ENCODE measurements at places on chromosomes 6 and 20.

GRCh38 chr6:40312213-40313015 lies 274.8 kb downstream of the LRFN2 start:
- no peak for DNase-seq

DNA sequence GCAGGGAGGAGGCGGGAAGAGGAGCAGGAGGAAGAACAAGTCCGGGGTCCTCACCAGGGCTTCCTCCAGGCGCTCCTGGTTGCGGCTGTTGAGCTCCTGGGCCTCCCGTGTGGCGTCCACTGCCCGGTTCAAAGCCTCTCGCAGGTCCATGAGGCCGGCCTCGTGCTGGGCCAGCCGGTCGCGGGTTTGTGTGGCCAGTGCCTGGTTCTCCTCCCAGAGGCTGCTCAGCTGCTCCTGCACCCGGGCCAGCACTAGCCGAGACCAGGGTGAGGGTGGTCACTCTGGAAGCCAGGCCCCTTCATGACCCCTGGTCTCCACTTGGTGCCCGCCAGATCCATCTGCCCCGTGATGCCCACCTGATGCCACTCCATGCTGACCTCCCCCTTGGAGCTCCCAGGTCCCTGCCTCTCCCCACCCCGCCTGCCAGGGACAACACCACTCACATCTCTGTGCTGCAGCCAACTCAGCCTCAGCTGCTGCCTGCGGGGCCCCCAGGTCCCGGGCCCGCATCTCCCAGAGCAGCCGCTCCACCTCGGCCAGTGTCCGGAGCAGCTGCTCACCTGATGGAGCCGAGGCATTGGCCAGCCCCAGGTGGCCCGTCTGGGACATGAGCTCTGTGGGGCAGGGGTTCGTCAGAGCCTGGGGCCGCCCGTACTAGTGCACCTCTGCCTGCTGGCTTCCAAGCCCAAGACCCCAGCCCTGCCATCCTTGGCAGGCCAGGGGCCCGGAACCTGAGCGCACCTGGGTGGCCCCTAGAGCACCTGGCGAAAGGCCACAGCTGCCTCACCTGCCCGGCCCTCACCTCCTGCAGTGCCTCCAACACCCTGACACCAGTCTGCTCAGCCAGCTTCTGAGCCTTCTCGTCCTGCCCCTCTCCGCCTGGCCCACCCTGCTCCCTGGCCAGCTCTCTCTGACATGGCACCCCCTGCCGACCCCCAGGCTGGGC lies 15.9 kb downstream of the ADRM1 start:
- no peak for DNase-seq

DNA sequence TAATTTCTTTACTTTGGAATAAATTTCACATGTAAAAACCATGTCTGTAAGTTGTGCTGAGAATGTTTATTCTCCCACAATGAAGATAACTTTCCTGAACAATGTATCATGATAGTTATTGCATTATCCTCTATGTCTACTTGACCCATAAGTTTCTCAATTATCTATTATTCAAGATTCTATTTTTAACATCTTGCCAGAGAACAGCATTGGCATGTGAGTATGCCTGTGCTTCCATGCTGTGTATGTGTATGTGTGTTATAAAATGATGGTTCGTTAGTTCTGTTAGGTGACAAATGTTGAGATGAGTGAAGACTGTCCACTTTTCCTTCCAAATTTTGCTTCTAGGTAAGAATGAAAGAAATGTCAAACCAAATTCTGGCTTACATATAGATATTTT lies 111.9 kb downstream of the EYA4 start:
- no peak for DNase-seq

DNA sequence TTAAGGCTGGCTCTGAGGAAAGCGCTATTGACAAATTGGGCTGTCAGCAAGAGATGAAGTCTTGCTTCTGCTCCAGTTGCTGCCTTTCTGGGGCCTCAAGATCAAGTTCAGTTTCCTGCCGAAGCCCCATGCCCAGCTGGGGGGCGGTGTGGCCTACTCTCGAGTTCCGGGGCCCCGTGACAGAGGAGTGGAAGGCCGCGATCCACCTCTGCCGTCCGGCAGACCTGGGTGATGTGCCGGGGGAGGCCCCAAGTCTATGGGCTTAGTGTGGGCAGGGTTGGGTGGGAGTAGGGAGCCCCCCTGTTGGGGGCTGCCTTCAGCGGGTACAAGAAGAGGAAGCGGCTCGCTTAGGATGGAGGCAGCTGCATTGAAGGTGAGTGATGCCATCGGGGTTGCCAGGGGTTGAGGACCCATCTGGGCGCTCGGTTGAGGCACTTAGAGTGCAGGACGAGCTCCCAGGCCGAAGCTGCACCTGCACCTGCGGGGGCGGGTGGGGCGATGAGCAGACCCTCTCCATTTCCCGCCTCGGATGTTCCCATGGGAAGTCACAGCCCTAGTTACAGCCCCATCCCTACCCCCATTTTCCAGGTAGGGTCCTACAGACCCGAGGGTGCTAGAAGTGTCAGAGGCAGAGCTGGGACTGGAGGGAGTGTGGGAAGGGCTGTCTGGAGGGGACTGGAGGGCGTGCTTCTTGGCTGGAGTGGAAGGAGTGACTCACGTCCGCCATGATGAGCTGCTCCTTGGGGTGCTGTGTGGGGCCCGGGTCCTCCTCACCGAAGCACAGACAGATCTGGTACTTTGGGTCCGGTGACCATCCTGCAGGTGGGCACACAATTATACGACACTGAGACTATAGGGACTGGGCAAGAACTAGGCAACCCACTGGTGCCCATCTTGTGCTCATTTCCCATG lies 2.9 kb upstream of the FOXS1 start:
- DNase-seq = no peak

GRCh38 chr20:39213476-39214145 lies 251.5 kb downstream of the DHX35 start:
- no peak for DNase-seq

DNA sequence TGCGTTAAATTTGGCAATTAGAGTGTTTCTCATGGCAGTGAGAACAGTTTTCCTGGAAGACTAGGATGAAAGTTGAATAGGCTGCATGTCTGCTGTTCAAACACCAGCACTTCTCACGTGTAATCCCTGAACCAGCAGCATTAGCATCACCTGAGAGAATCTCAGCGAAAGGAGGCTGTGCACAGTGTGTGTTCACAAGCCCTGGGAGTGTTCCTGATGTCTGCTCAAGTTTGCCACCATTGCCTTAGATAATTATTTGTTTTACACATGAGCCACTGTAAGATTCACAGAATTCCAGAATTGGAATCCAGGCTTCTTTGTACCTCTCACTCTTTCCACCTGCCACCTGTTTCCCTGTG lies 117.3 kb downstream of the JARID2 start:
- DNase-seq = no peak

GRCh38 chr6:35543459-35544193 lies 30.9 kb upstream of the TULP1 start:
- DNase-seq = no peak

GRCh38 chr20:34242879-34243278 lies 1.7 kb downstream of the ASIP start:
- no peak for DNase-seq

GRCh38 chr6:36276581-36277536 lies 7.0 kb downstream of the PNPLA1 start:
- no peak for DNase-seq

- no peak for DNase-seq
Observed at GRCh38 chr6:150756173-150756572, 109.3 kb upstream of the MTHFD1L start.

- peak; percentile 50 for DNase-seq
Observed at GRCh38 chr6:12289365-12289919, 719 bp upstream of the EDN1 start.

- no peak for DNase-seq
Observed at GRCh38 chr6:13617066-13617465, 1.9 kb downstream of the NOL7 start.

DNA sequence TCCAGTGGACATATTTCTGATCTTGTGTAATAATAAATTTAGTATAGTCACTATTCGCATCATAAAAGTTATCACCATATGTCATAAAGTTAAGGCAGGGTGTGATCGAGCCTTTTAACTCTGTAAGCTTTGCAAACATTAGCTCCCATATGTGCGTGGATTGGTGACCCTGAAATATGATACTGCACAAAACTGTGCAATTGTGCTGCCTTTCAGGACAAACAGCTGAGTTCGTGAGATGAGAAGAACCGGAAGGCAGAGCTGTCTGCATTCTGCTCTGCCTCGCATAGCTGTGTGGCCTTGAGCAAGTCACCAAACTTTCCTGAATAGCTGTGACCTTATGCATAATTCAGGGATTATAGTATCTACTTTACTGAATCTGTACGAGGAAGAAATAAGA lies 3.2 kb upstream of the PLEKHG1 start:
- DNase-seq = no peak

- DNase-seq = no peak
Observed at GRCh38 chr20:35271904-35272303, 6.0 kb downstream of the MMP24OS start.

GRCh38 chr6:77290798-77291197 lies 172.5 kb downstream of the HTR1B start:
- no peak for DNase-seq

DNA sequence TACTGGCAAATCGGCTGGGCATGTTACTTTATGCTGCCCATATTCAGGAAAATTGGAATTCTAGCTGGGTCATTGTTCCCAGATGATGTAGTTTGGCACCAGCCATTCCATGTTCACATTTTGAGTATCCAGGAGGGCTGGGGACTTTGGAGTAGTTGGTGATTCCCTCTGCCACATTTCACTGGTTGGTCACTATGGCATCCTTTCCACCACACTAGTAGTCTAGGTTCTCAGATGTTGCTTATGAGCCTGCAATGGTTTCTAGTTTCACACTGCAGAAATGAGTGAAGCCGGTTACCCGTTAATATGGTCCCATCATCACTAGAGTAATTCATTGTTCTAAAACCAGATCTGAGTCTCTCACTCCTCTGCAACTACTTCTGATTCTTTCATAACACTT lies 4.6 kb downstream of the PTPN1 start:
- no peak for DNase-seq

DNA sequence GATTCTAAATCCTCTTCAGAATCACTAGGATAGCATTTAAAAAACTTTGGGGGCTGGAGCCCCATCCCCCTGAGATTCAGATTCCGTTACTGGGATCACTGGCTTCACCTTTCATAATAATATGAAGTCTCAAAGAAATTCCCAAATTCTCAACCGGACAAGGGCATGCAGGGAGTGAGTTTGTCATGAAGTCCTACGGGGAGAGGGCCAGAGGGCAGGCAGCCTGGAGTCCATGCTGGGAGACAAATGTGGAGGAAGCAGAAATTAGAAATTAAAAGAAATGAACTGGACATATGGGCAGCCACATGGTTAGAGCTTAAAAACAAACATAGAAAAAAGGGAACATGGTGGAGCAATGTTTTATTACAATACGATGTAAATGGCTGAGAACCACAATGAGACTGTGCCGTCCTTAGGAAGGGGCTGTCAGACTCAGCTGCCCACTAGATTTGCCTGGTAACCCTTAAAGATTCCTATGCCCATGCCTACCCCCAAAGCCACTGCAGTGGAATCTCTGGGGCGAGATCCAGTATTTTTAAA lies 142.6 kb downstream of the CEBPB start:
- no peak for DNase-seq

DNA sequence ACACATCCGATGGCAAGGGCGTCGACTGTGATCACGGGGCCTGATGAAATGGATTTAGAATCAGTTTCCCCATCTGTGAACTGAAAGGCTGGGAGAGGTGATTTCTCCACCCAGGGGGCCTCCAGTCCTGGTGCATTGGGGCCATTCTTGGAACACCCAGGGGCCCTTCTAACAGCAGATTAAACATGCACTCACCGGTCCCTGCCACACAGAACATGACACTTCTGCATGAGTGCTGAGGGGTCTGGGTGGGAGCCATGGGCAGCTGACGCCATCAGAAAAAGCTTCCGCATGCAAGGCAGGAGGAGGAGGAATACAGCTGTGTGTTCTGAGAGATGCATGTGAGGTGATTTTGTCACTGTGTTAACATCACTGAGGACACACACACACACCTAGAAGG lies 26.8 kb downstream of the DLL1 start:
- DNase-seq = no peak

DNA sequence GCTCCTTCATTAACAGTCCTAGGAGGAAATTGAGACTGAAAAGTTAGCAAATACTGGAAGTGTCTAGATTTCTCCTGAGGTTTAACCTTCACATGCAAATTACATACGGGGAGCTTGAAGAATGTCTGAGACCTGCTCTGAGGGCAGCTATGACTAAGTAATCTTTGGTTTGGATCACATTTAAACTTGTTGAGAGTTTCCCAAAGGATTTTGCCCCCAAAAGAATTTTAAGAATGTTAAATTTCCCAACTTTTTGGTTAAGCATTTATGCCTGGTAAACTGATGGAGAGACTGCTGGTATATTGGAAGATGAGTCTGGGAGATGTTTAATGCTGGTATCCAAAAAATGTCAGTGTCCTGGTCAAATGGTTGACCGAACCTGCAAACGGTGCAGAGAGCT lies 97.0 kb downstream of the RREB1 start:
- no peak for DNase-seq

DNA sequence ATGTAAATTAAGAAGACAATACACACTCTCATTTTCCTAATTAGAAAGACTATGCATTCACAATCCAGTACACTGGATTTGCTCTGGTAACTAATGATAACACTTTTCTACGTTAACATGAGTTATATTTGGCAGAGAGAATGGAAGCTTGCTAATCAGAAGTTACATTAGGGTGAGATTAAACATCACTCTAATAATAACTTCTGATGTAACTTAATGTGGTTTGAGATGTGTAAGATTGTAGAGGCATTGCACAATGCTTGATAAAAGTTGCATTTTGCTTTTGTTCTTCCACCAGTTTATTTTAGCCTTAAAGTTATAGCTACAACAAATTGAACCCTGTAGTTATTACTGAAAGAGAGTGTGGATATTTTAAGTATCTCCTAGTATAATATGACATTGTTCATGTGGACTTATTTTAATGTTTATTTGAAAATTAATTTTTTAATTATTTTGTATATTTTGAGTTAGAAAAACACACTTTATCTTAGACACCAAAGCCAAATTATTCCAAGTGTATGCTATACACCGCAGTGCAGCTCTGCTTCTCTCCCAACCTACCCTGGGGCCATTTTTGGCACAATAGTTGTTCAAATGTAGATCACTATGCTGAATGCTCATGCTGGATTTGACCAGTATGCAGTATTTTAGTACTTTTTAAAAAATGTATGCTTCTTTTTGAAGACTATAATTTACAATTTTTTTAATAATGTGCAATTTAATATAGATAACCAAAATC lies 143.2 kb downstream of the SLC16A10 start:
- no peak for DNase-seq

DNA sequence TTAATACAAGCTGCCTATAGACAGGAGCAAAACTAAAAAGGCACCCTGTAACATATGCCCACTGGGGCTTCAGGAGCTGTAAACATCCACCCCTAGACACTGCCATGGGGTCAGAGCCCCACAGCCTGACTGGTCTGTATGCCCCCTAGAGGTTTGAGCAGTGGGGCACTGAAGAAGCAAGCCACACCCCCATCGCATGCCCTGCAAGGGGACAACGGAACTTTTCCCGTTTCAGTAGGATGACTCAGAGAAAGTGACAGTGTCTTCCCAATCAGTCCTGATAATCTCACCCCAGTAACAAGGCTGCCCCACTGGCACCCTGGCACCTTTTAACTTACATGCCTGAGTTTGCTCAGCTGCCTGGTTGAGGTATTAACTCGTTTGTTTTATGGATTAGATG lies 35.9 kb downstream of the BEND3 start:
- peak; percentile 2 for DNase-seq

DNA sequence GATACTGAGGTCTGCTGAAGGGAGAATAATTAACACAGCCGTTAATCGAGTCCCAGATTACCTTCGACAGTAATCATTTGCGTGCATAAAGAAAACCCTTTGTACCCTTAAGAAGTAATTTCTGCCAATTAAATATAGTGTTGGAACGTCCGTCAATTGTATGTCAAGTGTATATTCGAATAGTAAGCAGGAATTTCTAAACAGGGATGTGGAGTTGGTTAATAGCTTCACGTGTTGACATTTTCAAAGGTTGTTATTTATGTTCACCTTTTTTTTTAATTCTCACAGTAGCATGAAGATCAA lies 798 bp upstream of the SNAP91 start:
- DNase-seq = no peak
